ENCODE measurements at places on chromosomes 13 and 19.

DNA sequence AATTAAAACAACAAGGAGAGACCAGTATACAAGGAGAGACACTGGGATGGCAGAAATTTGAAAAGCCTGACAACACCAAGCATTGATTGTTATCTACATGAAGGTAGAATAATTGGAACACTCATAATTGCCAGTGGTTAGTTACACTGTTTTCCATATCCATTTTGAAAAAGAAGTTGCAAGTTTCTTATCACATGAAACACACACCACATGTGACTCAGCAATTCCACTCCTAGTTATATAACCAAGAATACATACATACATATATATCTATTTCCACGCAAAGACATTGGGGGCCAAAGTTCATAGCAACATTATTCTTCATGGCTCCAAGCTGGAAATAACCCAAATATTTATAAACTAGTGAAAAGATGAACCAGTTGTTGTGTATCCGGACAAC, 15.2 kb upstream of the PABPC3 start:
- DNase-seq, result no peak

DNA sequence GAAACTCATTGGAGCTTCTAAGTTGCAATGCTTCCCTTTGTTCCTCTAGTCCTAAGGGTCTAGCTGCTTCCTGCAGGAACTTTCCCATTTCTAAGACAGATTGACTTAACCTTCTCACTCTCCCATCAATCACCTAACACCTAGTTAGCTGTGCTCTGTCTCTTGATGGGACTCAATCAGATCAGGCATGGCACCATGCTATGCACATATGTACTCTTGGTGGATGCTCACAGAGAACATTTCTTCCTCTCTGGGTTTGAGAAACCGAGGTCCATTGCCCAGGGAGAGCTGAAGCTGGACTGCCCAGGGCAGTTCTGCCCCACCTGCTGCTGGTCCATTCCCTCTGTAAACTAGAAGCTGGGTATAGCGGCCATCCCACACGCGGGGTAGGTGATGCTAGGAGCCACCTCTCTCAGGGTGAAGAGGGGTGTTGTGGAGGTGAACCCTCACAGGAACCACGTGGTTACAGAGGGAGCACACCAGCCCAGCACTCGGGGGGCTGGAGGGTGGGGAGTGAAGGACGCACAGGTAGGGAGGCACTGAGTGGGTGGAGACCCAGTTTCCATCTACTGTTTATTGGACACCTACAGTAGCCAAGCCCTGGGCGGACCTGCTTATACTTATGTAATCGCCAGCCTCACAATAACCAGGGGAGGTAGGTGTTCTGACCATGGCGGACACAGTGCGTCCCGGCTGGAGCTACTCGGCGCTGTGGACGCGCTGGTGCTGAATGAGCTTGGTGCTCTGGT, 3.1 kb upstream of the UBE2M start:
- DNase-seq, result no peak

GRCh38 chr19:19420570-19421298, 15.3 kb downstream of the GATAD2A start:
- DNase-seq, result no peak

DNA sequence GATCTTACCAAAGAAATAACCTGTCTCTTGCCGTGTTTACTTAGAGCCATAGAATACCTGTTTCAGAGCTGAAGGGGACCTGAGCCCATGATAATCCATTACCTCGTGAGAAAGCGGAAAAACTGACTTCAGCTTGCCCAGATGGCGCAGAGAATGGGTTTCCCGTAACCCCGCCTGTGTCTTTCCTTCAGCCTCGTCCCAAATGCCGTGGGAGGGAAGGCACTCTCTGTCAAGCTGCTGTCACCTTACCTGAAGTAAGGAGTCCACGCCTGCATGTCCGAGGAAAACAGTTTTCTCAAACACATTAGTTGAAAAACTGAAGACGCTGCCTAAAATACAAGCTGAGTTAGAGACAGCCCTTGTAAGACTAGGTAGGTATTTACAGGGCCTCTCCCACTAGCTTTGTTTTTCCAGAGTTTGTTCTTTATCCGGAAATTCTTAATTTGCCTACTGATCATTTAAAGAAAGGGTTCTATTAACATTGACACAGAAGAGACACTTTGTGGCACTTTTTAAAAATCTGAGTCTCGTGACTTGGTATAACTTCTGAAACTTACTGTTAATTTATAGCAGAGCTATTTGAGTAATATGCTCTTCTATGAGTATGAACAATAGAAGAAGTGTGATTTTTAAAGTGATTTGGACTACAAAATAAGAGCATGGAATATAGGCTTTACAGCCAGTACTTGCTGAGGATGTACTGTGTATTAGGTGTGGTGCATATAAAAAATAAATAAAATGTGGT, 1.3 kb upstream of the INTS6 start:
- peak; percentile 29 for DNase-seq

DNA sequence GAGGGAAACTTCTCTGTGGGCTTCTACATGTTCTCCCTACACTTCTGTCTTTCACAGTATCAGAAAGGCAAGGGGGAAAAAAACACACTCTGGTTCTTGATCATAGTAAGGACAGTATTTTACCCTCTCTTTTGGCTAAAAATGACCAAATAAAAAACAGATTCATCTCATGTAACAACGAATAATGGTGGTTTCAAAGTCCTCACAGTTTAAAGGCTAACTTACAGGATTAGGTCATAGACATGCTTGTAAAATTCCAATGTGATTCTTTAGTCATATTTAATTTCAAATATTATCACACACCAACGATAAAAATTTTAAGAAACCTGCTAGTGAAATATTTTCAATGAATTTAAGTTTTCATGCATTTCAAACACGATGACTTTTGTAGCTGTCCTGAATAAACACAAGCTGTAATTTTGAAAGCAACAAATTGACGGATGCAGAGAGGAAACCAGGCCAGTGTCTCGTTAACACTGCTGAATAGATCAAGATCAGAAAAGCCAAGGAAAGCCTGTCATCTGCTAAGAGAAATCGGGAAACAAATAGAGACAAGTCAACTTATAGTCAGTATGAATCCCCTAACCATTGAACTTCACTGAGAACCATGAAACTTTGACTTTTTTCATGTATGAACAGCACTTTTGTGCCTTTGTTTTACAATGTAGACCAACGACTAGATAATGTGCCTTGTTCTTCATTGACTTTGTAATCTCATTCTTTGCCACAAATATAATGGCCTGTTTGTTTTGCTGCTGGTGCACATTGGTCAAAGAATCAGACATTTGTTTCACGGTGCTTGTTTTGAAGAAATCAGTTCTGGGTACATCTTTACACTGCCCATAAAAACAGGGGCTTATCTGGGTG, 22.0 kb downstream of the MBNL2 start:
- DNase-seq, result no peak
